Stimulated activated CD4-positive, alpha-beta T cell treated with anti-CD3 and anti-CD28 coated beads, Interleukin-1b, Interleukin-23, amount 100 ng/mL, for 1 hour (primary cell): ENCODE measurements at places on chromosomes 3 and 15.

DNA sequence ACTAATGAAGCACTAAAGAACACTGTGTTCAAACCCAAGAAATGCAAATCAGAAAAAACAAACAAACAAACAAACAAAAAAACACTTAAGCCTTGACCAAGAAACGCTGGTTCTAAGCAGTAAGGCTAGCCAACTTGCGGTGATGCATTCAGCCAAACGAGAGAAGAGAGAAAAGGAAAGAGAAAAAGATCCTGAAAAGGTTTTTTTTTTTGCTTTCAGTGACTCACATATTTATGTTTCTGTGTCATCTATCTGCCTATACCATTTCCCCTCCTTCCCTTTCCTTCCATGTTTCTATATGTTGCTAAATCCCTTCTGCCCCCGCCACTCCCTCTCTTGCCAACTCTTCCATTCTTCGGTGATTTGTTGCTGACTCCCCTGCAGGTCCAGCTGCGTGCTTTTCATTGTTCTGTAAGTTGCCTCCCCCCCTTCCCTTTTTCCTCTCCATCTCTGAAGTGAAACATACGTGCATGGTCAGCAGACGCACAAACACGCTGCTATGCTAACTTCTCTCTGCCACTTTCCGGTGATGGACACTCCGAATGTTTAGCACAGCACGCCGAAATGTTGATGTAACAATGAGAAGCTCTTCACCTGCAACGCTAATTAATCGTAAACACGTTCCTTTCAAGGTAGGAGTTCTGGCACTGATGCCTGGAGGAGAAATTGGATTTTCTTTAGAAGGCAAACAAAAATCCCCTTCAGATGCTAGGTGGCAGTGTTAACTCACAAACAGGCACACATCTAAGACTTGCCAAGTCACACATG, 154.4 kb downstream of the TUSC7 start:
- DNase-seq, result no peak

DNA sequence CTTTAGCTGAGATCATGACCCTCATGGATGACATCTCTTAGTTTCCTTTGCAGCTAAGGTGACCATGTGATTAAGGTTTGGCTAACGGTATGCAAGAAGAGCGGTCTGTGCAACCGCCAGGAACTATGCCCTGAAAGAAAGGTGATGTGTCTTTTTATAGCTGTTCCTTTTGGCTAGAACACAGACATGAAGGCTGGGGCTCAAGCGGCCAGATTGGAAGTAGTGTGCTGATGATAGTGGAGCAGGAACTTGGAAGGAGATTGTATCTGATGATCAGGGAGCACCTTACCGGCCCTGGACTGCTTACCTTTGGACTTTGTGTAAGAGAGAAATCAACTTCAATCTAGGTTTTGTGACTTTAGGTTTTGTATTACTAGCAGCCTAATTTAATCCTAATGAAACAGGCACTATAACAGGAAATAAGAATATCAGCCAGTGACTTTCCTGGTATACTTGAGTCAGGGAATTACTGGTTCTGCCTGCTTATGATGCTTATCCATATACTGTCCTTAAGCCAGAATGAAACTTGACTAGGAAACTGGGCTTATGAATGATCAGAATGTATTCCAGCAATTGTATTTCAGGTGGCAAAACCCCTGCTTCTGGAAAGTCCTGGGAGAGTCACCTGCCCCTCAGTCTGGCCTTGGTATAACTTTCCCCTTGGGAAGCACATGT, 164.3 kb upstream of the LRIG1 start:
- no peak for DNase-seq

DNA sequence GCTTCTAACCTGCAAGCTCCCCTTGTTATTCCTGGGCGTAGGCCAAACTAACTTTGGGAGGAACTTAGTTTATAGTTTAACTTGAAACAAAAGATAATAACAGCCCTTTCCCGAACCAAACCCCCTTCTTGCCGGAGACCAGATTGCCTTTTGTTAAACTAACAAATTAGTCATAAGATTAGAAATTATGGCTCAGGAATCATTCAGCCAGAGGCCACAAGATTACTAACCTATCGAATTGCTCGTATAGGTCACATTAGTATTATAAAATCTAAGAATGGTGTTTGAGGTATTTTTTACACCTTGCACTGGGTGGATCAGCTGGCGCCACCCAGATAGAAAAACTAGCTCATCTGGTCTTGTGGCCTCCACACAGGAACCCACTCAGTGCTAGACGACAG, 65.3 kb upstream of the RAP2B start:
- no peak for DNase-seq

- no peak for DNase-seq
These were observed 56.6 kb downstream of the SEC22A start for GRCh38 chr3:123258359-123258758.
